Central memory CD4-positive, alpha-beta T cell (primary cell): ENCODE measurements at places on chromosomes 1 and 21.

GRCh38 chr1:97814121-97814520 is 106.7 kb downstream of the DPYD start:
- no peak for DNase-seq

DNA sequence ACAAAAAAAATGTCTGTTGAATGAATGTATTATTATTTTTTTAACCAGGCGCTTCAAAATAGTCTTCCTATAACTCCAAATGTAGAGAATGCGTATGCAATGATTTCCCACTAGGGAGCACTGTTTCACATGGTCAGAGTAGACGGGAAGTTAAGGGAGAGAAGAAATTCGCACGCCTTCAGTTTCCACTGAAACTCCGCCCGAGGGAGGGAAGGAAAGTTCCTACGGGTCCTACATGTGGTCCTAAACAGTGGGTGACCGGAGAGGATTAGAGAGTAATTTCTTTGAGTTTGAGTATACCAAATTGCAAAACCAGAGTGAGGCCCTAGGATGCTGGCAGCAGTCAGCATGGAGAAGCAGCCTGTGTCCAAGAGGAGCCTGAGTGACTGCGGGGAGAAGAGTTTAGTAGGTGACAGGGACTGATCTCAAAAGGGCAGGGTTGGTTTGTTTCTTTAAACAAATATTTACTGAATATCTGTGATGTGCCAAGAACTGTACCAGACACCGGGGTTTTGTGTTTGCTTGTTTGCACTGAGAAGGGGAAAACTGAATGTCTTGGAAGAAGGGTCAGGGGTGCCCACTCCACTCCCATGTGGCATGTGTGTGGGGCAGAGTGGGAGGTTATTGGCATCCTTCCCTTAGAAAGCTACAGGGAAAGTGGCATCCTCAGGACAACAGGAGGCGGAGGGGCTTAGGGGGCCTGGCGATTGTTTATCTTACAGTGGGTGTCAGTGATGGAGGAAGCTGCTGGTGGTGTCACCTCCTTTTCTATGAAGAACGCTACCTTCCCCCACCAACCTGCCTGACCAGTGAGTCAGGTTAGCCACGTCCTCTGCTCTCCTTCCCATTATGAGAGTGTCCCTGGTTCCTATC is 22.8 kb downstream of the RNU5D-1 start:
- DNase-seq, result peak; percentile 39

GRCh38 chr1:79198832-79199231 is 192.3 kb upstream of the ADGRL4 start:
- no peak for DNase-seq

DNA sequence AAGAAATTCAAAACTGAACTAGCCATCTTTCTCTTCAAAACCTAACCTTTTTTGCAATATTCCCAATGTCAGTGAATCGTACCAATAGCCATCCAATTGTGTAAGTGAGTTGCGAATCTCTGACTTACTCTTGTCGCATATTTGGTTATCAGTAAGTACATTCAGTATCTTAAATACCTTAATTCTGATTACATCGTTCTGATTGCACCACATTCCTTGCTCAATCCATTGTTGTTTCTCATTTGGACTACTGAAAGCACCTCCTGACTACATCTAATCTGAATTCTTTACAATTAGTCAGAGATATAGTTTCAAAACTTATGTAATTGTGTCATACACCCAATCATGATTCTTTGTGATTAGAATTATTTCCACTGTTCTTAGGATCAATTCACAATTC is 16.8 kb upstream of the BRINP3 start:
- no peak for DNase-seq

- no peak for DNase-seq
Observed at GRCh38 chr1:98975113-98975512, 29.5 kb downstream of the PLPPR5 start.

GRCh38 chr1:202848191-202848542 is 37.4 kb downstream of the PCAT6 start:
- no peak for DNase-seq

DNA sequence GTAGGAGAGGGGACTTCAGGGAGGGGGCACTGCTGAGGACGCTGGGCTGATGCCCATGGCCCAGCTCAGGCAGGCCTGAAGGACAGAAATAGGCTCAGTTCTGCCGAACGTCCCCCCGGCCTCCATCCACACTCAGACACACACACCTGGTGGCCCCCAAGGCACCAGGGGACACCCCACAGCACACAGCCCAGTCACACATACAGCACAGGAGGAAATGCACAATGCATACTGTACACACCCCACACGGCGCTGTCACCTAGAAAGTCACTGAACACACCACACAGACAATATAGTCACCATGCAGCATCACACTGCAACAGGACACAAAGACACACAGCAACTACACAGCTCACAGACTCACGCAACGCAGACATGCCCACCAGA is 562 bp downstream of the SYTL1 start:
- DNase-seq, result peak; percentile 24

DNA sequence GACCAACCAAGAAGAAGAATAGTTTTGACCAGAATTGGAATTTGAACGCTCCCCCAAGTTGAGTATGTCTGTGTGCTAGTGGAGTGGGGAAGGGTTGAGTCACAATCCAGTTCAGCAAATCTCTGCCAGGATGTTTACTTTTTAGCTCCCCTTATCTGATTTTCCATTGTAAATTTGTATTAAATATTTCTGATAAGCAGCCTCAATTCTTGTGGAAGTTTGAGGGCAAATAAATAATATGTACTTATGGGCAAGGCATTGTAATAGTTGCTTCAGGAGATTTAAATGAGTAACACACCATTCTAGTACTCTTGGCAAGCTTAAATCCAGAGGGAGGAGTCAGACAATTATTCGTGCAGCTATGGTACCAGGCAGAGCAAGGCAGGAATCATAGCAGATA is 14.4 kb downstream of the CXADR start:
- no peak for DNase-seq

- DNase-seq, result no peak
Observed at GRCh38 chr1:75134647-75135572, 722 bp downstream of the LHX8 start.

GRCh38 chr1:183210681-183211080 is 24.6 kb downstream of the LAMC2 start:
- DNase-seq, result no peak

DNA sequence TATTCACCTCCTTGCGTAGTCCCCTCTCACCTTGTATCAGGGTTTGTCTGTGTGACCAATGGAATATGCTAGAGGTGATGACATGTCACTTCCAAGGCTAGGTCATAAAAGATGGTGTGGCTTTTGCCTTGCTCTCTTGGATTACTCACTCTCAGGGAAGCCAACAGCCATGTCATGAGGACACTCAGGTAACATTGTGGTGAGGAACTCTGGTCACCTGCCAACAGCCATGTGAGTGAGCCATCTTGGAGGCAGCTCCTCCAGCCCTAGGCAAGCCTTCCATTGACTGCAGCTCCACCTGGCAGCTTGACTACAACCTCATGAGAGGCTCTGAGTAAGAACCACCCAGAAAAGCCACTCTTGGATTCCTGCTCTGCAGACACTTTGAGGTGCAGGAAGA is 11.0 kb upstream of the HEYL start:
- no peak for DNase-seq

- DNase-seq, result no peak
Observed at GRCh38 chr1:110489973-110490542, 28.9 kb downstream of the KCNA10 start.

DNA sequence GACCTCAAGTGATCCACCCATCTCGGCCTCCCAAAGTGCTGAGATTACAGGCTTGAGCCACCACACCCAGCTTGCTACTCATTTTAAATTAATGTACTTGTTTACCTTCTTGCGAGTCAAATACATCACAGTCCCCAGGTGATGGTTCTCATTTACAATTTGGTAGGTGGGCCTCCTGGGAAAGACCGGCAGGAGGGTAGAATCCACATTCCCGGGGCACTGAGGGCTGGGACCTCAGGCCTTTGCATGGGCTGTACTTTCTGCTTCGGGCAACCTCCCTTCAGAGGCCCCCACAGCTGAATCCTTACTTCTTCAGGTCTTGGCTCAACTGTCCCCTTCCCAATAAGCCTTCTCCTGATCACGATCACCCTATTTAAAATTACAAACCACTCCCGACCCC is 165.5 kb downstream of the KAZN start:
- DNase-seq, result no peak
